ENCODE measurements at places on chromosomes 12 and 14.

- no peak for DNase-seq
Measured at GRCh38 chr12:90045559-90045958, 336.9 kb upstream of the ATP2B1 start.

GRCh38 chr12:118271183-118271582, 101.5 kb downstream of the TAOK3 start:
- DNase-seq: no peak

DNA sequence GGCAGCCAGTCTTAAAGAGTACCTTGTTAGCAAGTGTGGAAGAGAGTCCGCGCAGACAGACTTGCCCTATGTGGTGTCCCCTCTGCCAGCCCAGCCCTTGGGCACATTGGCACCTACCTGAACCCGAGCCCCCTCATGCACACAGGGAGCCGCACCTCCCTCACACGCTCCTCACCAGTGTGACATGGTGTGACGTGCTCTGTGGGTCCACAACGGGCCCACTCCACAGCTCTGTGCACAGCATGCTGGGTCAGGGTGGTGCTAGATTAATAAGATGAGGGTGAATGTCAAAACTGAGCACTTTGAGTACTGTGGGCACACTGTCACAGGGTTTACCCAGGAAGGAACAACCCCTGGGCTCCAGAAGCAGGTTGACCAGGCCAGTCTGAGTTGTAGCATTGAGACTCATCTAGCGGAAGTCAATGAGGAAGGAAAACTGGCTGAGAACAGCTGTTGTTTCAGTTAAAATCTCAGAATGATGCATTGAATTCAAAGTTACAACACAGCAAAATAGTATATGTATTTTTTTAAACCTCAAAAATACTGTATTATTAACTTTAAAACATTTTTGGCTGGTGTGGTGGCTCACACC, 53.4 kb upstream of the AMN start:
- no peak for DNase-seq

GRCh38 chr12:108564724-108565123, 2.3 kb downstream of the ISCU start:
- peak; percentile 3 for DNase-seq

GRCh38 chr14:81427348-81428058, 27.4 kb upstream of the STON2 start:
- DNase-seq: no peak

DNA sequence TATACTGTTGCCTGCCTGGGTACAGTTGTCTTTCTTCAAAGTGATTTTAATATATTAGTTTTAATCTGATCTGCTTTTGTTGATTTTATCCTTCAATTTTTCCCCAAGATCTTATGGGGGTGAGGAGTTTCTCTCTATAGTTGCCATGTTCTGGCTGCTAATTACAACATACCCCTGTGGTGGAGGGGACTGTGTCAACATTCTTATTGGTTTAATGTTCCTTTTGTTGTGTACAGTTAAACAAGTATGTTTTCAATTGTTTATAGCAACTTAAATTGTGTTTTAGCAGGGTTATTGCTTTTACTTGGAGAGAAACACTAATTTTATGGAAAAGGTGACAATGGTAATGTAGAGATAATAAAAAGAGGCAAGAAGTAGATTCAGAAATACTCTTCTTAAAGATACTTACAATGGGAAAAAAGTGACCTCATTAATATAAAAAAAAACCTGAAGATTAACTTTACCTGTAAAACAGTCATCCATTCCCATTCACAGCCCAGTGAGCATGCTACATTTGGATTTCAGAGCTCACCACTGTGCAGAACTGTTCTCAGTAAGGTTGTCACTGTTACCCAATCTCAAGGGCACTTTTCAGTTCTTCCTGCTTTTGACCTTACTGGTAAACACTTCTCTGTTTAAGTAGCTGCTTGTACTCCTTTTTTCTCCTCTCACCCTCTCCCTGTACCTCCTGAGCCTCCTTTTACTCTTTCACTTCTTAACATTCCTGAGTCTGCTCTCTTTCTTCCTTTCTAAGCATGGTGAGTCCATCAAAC, 8.1 kb upstream of the LRRK2 start:
- DNase-seq: no peak

- no peak for DNase-seq
Measured at GRCh38 chr12:121930862-121931261, 12.5 kb downstream of the CFAP251 start.

DNA sequence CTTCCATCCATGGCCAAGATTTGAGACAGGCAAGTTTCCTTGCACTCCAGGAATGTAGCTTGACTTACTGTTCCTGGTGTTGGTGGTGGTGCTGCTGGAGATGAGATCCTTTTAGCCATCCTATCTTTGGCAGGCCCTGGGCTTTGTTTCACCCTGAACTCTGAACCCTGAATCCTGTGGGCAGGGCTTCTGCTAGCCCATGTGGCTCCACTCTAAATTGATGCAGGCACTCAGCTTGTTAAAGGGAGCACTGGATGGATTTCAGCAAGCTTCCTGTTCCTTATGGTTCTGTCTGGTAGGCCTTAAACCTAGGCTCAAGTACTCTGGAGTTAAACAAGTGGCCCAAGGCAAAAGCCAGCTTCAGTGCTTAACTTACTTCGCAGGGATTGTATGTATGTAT, 138.2 kb downstream of the RGS6 start:
- no peak for DNase-seq

GRCh38 chr12:89160716-89161123, 191.6 kb downstream of the DUSP6 start:
- DNase-seq: no peak

GRCh38 chr12:46246021-46246700, 22.7 kb downstream of the SLC38A1 start:
- no peak for DNase-seq

GRCh38 chr12:4228122-4228580, 45.4 kb upstream of the CCND2 start:
- no peak for DNase-seq

DNA sequence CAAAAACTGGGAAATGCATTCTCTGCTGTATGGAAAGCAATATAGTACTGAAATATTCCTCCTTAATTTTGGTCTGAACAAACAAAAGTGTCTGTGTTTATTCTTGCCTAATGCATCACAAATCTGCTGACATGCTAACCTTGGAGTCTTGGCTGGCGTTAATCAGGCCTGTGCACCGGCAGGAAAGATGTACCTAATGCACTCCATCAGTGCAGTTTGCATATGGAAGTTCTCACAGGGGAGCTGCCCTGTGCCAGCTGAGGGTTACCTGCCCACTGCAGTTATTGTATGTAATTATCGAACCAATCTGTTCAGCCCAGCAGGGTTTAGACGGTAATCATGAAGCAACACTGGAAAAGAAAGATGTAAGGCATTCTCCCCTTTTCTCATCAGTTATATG, 76.9 kb downstream of the VRK1 start:
- DNase-seq: peak; percentile 39

DNA sequence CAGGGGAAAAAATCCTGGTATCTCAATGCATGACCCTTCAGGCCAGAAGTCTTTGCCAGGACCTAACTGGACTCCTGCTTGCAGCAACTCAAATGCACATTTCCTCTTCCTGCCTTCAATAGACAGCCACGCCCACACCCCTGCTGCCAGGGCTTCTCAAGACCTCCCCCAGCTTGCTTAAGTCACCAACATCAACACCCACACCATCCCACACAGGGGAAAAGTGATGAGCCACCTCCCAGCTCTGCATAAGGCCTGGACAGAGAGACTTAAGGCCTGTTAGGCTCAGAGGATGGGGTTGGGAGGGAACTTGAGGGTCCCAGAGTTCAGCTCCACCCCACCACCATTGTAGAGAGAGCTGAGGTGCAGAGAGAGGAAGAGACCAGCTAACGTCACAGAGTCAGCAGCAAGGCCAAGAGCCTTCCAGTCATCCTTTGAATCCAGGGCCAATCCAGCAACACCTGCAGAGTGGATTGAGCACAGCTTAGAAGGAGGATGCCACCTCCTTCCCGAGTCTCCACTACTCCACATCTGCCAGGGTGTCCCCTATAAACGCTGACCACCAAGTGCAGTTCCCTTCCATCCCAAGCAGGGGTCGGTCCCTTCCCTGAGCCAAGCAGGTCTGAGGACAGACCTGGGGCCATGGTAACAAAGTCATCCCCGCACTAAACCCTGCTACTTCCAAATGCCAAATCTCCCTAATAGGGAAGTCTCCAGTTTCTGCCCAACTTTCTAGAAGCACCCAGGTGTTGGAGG, 50.0 kb downstream of the KDM2B start:
- no peak for DNase-seq

DNA sequence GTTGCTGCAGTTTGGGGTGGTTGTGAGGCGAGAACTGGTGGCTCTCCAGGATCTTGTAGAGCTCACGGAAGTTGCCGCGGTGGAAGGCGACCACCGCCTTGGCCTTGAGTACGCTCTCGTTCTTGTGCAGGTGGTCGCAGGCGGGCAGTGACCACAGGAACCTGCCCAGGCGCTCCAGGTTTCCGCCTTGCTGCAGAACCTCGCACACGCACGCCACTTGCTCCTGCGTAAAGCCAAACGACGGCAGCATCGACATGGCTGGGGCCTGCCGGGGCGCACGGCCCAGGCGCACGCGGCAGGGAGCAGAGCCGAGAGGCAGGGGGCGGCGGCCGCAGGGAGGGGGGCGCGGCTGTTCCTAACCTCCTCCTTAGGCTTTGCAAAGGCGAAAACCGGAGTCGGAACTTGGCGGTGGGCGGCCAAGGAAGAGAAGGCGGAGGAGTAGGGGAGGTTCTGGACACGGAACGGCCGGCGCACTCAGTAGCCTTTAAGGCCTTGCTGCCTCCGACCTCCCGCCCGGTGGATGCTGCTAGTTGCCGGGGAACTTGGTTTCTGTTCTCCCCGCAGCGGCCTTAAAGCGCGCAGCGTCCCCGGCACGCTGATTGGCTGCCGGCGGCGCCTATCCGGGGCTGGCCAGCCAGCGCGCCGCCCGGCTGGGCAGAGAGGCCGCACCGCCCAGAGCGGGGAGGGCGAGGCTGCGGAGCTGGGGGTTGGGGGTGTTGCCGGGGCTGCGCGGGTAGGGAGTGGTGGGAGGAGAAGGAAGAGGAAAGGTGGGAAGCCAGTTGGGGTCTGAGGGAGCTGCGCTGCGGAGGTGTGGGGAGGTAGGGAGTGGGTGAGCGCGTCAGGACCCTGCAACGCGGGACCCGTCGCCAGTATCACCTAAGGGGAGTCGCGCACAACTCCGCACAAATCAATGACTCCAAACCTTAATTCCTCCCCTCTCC, at the start of gene SIX1:
SIX1 (minus strand) TSS at position 544 of the 941 bp plus-strand sequence; CDS start at position 256, 288 bp downstream.
- DNase-seq: peak; percentile 89

DNA sequence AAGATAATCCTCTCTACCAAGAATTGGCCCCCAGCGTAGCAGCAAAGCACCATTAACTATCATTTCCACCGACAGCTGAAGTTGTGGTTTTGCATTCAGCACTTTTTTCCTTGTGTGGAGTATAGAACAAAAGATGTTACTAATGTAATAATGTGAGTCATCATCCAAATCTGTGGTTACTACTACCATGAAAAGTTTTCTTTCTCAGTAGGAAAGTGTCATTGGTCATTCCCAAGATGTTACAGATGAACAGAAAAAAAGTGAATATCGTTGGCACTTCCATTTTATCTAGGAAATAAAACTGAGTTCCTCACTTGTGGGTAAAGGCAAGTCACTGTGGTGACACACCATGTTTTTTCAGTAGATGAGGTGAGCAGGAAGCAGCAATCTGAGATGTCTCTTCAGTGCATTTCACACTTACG, 30.3 kb upstream of the IFNG start:
- no peak for DNase-seq

- DNase-seq: no peak
Measured at GRCh38 chr12:119088685-119089379, 89.9 kb upstream of the HSPB8 start.

DNA sequence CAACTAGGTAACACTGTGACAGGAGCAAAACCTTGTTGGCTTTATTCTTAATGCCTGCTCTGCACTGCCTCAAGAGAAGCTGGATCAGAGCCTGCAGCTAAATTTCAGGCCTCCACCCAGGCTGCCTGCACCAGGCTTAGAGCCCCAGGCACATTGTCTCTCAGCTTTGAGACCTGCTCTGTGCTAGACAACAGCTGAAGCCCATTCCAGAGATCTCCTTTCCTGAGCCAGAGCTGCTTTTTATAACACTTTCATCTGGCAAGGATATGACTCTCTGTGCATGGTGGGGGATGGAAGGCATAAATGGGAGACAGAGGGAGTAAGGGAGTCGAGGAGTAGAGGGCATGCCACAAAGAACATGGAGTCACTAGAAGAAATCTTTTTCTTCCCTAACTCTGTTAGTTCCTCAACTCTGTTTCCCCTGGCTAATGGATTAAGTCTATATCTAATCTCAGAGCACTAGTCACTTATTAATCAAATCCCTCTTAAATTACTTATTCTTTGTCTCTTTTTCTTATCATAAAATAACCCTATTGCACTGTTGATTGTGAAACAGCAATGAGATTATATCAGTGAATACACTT, 27.1 kb upstream of the LUM start:
- no peak for DNase-seq

- DNase-seq: no peak
Measured at GRCh38 chr12:64835901-64836300, 11.5 kb downstream of the TBC1D30 start.

DNA sequence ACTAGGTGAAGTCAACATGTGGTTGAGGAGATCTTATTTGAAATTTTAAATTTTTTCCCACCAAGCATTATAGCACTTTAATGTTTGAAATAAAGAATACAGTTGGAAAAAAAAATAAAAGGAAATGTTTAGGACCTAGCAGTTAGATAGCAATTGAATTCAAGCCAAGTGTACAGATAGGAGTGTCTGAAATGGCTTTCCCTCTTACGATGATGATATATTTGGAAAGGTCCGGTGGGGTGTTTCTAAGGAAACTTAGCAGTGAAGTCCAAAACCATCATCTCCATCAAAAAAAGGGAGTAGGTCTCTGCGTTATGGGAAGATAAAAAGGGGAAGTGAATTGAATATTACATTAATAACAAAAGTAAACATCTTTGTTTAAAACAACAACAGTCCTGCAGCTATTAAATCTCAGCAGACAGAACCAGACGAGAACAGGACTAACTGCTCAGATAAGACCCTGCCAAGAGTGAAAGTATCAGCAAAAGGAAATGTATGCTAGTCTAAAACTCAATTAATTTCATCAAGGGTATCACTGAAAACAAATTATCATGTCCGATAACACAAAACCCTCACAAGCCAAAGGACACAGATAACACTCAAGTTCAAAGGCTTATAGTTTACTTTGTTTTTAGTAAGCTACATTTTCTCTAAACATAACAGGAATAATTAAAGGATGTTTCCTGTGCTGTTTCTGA, 242.0 kb downstream of the BMP4 start:
- DNase-seq: no peak

DNA sequence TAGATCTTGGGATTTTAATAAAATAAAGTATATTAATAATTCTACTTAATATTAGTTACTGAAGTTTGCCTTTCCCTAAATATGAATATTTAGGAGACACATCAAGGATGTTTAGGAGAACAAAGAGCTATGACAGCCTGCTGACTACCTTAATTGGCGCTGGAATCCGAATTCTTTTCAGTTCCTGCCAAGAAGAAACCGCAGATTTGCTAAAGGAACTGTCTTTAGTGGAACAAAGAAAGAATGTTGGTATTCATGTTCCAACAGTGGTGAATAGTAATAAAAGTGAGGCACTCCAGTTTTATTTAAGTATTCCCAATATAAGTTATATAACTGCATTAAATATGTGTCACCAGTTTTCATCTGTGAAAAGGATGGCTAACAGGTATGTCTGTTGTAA, 54.5 kb downstream of the MIS18BP1 start:
- no peak for DNase-seq

GRCh38 chr12:124479680-124480468, 87.5 kb downstream of the NCOR2 start:
- no peak for DNase-seq
